ENCODE measurements at places on chromosomes 2 and 18.

GRCh38 chr18:36828630-36829361 lies at the start of the genes KIAA1328 and TPGS2:
Gene KIAA1328, plus strand, starts transcription at chr18:36829127. Its CDS starts 12 bp downstream, at chr18:36829139.
Gene TPGS2, minus strand, starts transcription at chr18:36829002. Its CDS starts 235 bp downstream, at chr18:36828767.
- peak; percentile 94 for DNase-seq

GRCh38 chr2:240457223-240458043 lies 22.0 kb downstream of the GPC1 start:
- no peak for DNase-seq

DNA sequence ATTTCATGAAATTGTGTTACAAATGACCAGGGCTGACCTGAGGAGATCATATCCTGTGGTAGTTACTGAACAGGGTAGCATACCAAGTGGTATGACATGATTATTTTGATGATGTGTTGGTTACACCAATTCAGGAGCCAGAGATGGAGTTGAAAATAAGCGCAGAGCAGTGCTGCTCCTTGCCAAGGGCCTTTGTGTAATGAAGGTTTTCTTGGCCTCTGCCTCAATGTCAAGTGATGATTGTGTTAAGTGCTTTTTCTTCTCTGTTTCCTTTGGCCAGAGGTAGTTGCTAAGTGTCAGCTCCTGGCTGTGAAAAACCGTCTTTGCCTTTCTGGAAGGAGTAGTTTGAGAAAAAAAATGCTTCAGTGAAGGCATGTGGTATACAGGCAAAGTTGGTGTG lies 131.2 kb downstream of the CERS6 start:
- DNase-seq: no peak

- DNase-seq: no peak
These were observed 80.7 kb upstream of the ITGA4 start for GRCh38 chr2:181376442-181376841.

DNA sequence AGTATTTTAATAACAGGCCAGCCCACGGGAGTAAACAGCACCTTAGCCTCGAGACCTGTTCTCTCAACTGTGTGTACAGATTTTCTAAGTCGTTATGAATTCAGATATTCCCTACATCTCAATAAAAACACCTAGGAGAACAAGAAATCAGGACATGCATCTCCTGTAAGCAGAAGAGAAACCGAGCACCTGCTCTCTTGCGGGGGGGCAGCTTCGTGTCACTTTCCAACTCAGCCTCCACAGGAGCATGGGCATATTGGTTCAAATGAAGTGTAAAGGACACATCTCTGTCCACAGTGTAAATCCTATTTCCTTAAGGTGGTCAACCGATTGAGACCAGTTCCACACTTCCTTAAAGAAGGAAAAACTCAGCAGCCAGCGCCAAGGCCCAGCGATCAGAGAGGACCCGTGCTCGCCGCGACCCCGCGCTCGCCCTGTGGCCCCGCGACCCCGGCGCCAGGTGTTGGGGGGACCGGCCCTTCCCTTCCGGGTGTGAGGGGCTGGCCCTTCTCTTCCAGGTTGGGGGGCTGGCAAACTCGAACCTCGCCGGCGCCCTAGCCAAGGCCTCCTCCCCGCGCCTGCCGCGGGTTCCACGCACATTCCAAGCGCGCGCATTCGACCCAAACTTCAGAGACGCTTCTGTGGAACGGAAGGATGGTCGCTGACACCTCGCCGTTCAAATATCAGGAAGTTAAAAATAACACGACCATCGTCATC lies 652 bp downstream of the SH3YL1 start:
- no peak for DNase-seq

DNA sequence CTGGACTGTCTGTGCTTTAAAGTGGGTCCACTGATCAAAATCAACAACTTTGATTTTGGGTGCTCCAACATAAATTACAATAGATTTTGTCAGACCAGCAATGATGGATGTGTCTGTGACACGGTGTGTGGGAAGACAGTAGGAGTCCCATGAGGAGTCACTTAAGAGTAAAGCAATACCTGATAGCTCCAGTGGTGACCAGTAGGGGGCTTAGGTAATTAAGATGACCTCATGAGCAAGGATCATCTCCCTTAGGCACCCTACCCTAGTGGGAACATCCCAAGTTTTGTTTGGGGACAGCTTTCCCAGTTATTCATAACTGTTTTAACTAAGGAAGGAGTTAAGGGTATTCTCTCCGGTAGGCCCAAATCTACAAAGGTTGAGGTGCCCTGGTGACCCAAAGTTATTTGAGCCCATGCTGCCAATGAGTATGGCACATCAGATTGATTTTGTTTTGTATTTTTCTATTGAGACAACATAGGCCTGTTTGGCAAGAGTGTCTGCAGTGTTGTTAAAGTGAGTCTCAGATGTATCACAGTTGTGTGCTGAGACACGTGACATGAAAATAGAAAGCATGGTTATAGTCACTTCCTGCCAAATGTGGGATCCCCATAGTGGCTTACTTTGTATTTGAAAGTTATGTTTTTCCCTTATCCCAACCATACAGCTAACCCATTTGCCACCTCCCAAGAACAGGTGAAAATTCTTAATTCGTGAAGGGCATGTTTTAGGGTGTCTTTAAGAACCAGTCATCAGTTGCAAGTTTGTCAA lies 1337.6 kb upstream of the SLC39A10 start:
- DNase-seq: no peak

- DNase-seq: no peak
These were observed 427.7 kb upstream of the HS6ST1 start for GRCh38 chr2:128746356-128746755.

DNA sequence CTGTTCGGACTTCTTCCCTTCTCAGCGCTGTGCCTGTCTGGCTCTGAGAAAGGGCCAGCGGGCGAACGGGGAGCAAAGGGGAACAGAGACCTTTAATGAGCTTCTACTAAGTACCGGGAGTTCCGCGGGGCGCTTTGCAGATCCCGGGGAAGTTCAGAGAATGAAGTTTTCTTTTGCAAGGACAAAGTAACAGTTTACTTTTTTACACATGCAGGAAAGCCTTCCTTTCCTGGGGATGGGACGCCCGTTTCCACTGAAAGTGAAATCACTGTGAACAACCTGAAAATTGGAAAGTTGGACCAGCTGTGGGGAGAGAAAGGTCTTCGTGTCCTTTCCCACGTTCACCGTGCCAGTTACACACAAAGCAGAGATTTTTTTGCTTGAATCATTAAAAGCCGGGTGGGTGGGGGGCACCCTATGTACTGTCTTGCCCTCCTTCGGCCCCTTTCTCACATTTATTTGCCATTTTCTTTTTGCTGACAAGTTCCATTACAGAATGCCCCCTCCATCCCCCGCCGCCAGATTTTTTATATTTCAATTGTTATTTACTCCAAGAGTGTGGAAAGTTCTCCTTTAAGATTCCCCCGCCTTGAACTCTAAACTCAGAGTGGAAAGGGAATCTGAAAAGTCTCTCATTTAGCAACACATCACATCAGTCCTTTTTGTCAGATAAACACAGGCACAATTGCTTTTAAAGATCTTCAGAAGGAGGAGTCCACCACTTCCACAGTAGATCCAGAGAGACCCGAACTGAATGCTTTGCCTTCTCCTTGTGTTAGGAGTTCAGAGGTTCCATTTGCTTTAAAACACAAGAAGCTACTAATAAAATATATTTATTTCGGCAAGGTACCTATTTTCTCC lies 1.1 kb upstream of the FN1 start:
- DNase-seq: peak; percentile 49

- DNase-seq: no peak
These were observed 361.2 kb upstream of the GALNT5 start for GRCh38 chr2:156896294-156896693.

DNA sequence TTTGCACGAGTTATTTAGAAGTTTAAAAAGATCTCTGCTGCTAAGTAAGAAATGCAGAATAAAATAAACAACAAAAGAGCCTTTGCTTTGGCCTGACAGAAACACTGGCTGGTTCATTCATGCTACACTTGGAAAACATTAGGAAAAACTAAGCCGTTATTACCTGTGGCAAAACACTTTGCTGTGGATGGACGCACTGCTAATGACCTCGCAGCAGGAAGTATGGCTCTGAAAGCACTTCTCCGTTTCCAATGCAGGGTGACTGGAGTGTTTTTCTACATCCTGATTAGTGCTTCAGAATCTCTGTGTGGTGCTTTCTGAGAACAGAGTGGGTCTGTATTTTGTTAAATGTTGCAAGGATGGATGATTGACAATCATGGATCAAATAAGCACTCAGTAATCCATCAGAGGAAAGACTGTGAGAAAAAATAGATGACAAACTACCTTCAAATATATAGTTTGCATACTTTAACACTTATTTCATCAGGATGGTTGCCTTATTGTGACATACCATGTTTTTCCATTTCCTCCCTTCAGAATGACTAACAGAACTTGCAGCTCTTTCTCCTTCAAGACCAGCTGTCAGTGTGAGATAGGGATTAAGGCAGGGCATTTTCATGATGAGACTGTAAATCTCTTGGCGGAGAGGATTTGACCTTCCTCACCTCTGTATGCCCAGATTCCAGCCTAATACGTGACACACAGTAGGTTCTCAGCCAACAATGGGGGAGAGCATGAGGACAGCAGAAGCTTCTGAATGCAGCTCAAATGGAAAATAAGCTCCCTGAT lies 38.0 kb downstream of the LINC00305 start:
- DNase-seq: no peak

DNA sequence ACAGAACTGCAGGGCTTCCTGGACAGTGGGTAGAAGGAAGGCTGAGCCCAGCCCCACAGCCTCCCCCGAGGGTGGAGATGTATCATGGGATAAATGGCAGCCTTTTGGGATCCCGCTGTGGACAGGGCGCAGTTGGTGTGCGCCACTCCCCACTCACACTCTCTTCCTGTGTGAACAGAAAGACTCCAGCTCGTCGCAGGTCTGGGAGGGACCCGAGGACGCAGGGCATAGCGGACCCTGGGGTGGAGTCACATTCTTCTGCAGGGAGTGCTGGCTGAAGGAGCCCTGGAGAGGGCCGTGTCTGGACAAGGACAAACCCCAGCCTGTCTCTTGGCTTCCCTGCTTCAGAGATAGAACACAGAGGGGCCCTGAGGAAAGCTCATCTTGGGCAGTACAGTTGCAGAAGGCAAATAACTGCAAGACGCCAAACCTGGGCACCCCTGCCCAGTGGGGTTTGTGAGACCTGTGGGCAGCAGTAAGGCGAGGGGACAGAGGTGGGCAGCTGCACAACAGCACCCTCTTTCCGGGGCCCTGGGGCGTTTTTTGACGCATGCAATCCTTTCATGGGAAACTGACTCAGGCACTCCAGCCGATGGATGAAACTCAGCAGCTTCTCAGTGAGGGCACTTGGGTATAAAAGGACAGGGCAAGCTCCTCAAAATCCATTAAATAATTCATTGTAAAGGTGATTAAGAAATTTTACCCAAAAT lies 101.9 kb downstream of the USP40 start:
- DNase-seq: no peak

GRCh38 chr18:51082571-51083267 lies 52.7 kb downstream of the SMAD4 start:
- no peak for DNase-seq

GRCh38 chr2:196983934-196984333 lies 57.4 kb upstream of the PGAP1 start:
- DNase-seq: peak; percentile 55

DNA sequence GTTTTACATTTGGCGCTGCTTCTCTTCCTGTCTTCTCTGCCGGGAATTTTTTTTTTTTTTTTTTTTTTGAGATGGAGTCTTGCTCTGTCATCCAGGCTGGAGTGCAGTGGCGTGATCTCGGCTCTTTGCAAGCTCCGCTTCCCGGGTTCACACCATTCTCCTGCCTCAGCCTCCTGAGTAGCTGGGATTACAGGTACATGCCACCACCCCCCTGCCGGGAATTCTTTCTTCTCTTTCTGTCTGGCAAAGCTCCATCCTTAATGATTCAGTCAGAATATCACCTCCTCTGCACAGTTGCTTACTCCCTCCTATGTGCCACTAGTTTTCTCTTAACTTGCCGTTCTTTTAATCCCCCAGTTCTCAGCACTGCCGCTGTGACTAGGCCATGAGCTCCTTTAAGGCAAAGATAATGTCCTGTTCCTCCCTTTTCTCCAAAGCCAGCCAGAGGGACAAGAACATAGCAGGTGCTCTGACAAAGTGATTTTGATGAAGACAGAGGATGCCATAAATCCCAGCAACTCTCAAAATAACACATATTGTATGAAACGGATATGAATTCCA lies 112.1 kb upstream of the LRATD1 start:
- no peak for DNase-seq

- no peak for DNase-seq
These were observed 36.3 kb downstream of the RTN4 start for GRCh38 chr2:55013936-55014335.

GRCh38 chr2:223944166-223944702 lies 901 bp downstream of the WDFY1 start:
- DNase-seq: peak; percentile 45

DNA sequence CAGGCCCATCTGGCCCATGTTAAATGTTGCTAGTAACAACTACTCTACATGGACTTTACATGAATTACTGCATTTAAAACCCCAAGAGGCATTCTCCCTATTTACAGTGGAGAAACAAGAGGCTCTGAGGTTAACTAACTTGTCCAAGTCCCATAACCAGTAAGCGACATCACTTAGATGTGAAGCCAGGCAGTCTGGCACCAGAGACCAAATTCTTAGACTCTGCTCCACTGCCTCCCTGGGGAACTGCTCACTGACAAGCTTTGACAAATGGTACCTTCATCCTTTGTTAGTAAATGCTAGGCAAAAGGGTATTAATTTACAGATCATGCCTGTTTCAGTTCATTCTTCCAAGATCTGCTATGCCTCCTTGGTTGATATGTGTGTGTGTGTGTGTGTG lies 124.8 kb downstream of the AFF3 start:
- no peak for DNase-seq

DNA sequence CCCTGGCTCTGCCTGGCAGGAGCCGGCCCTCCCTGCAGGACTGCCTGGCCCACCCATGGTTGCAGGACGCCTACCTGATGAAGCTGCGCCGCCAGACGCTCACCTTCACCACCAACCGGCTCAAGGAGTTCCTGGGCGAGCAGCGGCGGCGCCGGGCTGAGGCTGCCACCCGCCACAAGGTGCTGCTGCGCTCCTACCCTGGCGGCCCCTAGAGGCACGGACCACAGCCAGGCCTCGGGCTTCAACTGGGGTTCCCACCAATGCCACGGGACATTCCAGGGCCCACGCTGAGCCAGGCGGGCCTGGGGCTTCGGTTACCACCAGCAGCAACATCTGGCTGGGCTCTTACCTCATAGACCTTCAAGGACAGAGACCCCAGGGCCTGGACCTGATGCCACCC lies 6.1 kb upstream of the GMPPA start:
- no peak for DNase-seq

- peak; percentile 54 for DNase-seq
These were observed 32.2 kb downstream of the SPATS2L start for GRCh38 chr2:200338692-200339091.

DNA sequence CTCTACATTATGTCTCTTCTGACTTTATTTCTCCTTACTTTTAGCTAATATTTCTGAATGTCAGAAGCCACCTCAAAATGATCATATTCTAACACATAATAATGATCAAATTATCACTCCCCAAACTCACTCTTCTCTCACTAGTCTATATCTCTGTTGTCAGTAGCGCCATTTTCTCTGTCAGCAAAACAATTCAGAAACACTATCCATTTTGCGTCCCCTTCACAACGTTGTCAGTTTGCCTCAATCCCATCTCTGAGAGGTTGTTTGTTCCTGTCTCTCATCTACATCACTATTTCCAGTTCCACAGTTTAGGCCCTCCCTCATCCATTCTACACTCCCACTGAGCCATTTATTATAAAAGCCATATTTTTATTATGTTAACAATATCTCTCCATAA lies 1376.3 kb upstream of the ACVR2A start:
- no peak for DNase-seq

Measured in suppressor macrophage (primary cell).